GM12892 (cell line): ENCODE measurements at places on chromosomes 1 and 21.

- DNase-seq, result no peak
Measured at GRCh38 chr1:16012590-16013219, 5.1 kb downstream of the HSPB7 start.

DNA sequence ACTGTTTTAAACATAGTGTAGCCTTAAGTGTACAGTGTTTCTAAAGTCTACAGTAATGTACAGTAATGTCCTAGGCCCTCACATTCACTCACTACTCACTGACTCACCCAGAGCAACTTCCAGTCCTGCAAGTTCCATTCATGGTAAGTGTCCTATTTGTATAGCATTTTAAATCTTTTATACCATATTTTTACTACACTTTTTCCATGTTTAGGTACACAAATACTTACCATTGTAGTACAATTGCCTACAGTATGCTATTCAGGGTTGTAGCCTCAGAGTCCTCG is 3.6 kb upstream of the S100A10 start:
- DNase-seq, result no peak

GRCh38 chr1:176745945-176746344 is 283.0 kb downstream of the PAPPA2 start:
- no peak for DNase-seq

- no peak for DNase-seq
Measured at GRCh38 chr1:47407481-47407880, 8.6 kb upstream of the FOXE3 start.

- no peak for DNase-seq
Measured at GRCh38 chr21:33731447-33731846, 89.1 kb downstream of the ITSN1 start.

DNA sequence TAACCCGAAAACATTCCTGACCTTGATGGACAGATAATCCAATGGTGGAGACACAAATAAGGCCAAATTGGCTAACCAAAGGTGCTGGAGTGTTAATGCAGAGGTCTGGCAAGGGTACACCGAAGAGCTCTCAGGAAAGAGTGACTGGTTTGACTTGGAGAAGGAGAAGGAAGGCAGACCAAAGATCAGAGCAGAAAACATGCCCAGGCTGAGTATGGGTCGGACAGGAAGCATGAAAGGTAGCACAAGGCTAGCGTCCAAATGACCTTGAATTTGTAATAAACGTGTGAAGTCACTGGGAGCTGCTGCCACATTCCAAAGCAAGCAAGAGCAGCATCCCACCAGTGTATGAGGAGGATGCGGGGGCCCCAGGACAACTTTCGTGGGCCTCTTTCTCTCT is 45.7 kb downstream of the APP start:
- DNase-seq, result no peak
